ENCODE measurements at places on chromosomes 2 and 18.

DNA sequence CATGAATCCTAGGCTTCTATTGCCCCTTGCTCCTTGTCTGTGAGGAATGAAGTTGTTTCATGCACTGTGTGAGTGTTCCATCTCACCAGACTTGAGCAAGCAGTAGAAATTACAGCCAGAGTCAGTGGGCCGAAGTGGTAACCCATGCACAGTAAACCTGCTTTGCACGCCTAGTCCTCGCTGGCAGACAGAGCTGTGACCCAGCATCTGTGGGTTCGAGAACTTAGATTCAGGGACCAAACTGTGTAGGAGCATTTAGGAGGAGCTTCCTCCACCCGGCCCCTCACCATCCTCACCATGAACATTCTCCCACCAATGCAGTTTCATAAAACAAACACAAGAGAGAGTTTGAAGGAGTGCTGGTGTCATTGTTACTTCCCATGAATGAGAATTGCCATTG, 21.6 kb upstream of the TEX51 start:
- no peak for DNase-seq

GRCh38 chr2:128726236-128726635, 407.6 kb upstream of the HS6ST1 start:
- DNase-seq: no peak

DNA sequence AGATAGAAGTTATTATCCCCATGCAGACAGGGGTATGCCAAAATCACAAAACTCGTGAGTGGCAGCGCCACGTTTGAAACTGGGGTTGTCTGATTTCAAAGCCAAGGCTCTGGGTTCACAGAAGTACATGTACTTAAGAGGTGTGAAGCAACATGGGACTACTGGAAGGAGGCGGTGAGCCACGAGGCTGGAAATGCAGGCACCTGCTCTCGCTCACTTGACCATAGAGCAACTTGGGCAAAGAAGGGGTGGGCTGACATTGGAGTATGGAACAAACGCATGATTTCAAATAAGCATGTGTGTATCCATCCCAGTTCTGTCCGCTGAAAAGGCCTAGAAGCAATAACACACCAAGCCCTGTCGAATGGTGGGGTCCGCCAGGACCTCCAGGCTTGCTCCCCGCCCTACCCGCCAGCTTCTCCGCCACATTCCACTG, 593 bp upstream of the ACTR2 start:
- no peak for DNase-seq

GRCh38 chr2:229170916-229171315, 100.2 kb downstream of the PID1 start:
- no peak for DNase-seq

DNA sequence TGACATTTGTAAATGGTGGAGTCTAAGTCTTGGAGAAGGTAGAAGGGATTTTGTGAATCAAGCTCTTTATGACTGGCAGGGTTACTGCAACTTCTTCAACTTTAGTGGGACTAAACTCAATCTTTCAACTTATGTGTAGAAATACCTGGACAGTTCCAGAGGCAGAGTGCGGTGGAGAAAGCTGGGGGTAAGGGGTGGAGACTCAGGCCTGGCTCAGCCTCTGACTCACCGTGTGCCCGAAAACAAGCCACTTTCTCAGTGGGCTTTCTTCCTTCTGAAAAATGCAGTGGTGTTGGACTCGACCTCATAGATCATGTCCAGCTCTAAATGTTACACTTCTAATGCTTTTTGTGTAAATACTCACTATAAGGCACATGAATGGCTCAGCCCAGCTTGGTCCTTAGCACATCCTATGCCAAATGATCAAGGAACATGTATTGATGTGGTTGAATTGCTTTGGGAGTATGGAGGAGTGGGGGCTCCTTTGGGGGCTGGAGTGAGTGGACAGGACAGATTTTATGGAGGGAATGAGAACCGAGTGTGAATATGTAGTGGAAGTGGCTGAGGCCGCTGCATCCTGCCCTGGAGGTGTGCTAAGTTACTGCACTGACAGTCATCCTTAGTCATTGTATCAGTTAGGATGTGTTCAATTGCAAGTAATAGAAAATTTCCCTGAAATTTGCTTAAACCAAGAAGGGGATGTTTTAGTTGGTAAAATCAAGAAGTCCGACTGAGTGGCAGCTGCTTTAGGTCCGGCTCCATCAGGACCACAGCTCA, 32.2 kb upstream of the IGFBP5 start:
- DNase-seq: no peak

DNA sequence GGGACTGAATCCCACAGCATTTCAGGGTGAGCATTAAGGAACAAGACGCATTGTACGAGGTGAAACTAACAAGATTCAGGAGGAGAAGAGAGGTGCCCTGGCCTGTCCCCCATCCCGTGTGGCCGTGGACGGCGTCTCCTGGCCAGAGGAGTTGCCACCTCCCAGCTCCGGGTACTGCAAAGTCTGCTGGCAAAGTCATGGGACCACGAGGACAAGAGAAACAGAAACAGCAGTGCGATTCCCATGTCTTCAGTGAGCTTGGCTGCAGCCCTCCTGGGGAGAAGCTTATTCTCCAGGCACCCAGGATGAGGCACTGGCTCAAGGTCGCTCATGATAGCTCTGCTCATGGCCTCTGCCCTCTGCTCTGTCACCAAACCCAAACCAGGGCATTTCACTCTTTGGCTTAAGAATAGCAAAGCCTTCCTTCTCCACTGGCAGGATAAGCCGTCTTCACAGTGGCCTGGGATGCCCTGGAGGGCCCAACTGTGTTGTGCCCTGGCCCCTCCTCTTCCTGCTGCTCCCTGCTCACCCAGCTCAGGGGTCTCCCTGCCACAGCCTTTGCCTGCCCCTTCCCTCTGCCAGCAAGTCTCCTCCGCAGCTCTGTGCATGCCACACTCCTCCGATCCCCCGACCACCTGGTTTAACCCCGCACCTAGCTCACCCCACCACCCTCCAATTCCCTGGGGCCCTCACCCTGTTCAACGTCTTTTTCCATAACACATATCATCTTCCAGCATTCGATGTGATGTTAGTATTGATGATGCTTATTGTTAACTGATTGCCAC, 144.8 kb downstream of the PXDN start:
- no peak for DNase-seq

GRCh38 chr18:76144844-76145243, 350.2 kb downstream of the ZNF516 start:
- DNase-seq: no peak

- no peak for DNase-seq
Observed at GRCh38 chr2:222450021-222450420, 25.7 kb downstream of the SGPP2 start.

DNA sequence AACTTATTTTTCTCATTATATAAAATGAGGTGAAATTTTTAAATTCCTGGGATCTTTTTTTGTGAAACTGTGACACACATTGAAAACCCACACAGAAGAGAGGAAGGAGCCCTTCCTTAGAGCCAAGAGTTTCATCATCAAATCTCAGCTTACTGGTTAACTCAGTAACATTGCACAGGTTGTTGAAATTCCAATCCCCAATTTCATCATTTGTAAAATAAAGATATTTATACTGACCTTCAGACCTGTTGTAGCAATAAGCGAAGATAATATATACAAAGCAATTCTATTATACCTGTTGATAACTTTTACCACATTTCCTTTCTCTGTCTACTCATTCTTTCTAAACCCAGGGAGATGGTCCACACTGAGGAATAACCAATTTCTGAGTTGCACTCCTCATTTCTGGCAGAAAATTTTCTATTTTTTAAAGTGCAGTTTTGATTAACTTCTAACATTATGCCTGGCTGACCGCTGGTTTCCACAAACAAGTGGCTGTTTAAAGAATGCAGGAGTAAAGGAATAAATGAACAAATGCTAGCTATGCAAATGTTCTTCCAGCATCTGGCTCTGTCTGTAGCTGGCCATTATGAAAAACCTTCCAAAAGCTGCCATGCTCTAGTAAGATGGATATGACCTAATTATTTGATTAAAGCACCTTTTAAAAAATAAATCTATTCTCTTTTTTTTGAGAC, 105.7 kb upstream of the LINC00305 start:
- no peak for DNase-seq

- no peak for DNase-seq
Observed at GRCh38 chr2:45889053-45889452, 237.6 kb downstream of the PRKCE start.

DNA sequence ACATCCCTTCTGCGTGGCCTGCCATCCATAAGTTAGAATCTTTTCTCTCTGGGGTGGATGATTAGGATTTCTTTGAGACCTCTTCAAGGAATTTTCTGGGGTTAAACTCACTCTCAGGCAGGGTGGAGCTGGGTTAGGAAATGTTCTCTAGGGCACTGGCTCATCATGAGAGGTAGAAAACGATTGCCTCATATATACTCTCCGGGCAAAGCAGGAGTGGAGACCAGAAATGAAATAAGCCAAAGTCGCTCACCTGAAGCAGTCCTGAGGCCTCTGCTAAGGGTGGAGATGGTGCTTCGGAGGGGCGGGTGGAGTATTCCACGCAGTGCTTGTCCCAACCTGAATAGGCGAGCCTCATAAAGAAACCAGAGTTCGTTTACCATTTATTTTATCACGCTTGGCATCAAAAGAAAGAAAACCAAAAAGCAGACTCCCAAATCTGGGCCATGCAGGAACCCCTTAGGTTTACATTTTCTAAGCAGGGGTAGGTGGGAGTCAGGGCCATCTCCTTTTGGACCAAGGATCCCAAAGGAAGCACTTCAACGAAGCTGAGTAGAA, 249.3 kb upstream of the MEIS1 start:
- no peak for DNase-seq

DNA sequence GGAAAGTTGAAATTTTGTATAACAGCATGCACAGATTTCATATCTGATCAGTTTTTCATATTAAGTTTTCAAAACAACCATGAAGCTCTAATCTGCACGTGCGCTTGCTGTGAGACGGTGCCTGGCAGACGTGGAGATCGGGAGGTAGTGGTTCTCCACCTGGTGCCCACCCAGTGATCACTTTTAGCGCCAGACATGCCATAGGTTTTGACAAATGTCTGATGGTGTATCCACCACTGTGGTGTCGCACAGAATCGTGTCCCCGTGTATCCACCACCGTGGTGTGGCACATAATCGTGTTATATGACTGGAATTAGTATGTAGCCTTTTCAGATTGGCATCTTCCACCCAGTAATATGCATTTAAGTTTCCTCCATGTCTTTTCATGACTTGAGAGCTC, 40.9 kb upstream of the KCNG2 start:
- no peak for DNase-seq

- no peak for DNase-seq
Observed at GRCh38 chr18:77365667-77366066, 116.0 kb downstream of the GALR1 start.

- DNase-seq: no peak
Observed at GRCh38 chr2:47039489-47039870, 115.6 kb downstream of the STPG4 start.

GRCh38 chr2:217902379-217903141, 100.2 kb downstream of the TNS1 start:
- DNase-seq: no peak

DNA sequence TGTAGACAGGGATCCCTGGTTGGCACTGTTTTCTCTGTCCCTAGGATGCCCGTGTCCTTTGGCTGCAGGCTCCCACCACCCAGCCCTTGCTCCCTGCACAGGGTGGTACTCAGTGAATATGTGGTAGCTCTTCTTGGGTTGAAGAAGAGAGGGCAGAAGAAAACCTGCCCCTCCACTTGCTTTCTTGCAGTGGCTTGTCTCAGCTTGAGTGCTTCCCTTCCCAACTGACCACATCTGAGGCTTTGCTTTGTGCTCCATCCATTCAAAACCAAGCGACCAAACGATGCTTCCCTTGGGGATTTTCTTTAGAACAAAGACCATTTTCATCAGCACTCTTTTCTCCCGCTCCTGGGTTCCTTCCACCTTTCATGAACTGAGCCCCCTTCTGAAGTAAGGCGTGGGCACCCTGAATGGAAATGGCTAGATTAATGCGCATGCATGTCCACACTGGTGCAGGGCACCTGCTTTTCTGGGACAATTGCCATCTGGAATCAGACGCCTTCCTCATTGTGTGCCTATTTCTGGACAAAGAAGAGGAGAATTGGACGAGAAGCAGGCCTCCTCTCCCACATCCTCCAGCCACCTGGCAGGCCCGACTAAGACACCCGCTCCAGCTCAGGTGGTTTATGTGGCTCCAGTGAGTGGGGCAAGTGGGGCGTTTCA, 59.1 kb downstream of the ARL4C start:
- no peak for DNase-seq

GRCh38 chr2:147049957-147050356, 794.9 kb upstream of the ACVR2A start:
- DNase-seq: no peak

DNA sequence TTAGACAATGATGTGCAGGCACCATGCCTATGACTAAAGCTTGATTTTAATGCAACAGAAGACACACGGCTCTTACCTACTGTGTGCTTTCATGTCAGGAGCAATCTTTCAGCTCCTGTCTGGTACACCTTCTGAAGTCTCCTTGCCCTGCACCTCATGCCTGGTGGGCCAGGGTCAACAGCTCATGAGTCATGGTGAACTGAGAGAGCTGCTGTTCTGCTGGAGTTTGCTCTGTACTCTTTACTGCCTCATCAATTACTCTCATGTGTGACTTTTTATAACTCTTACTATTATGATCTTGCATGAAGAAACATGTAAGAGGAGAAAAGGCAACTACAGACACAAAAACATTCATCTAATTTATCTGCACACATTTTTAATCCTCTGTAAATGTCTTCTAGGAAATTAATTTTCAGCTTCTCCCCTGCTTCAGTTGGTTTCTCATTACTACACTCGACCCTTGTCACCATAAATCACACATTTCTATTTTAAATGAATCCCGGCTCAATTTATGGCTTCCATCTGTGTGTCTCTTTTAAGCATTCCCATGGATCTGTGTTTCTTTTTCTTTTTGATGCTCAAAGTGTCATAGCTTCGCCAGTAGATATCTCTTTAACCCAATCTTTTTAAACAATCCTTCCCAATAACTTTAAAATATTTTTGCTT, 9.7 kb downstream of the SERPINB7 start:
- DNase-seq: no peak

DNA sequence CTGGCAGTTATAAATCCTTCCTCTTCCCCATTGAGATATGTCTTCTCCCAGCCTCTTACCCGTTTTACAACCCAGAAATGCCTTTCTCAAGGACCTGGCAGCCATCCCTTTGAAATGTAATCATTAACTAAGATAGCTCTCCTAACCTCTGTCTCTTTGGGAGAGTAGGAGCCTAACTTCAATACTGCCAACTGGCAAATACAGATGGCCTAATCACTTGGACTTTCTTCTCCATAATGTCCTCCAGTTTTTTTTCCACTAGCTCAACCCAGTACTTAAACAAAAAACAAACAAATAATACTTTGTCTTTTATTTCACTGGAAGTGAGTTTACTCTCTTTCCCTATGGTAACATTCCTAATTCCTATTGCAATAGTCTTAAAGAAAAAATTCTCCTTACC, 1391.1 kb downstream of the SUCLG1 start:
- no peak for DNase-seq

Data from hippocampal formation (tissue), 2 donors.